Ascending aorta (tissue), 2 donors: ENCODE measurements at places on chromosomes 5 and 9. TPM values are rescaled to one million over a fixed set of nuclear protein-coding genes. Genes with fewer than 3 reads are reported as not detected.

GNA14 gene
- 3.5 TPM for total RNA-seq

BARX1 gene
- not detected for total RNA-seq

CDO1 gene
- total RNA-seq, result 36.0 TPM

CCL27 gene
- total RNA-seq, result 9.3 TPM

FGF1 gene
- 23.5 TPM for total RNA-seq

KCNN2 gene
- total RNA-seq, result 10.0 TPM

PTGR1 gene
- 86.2 TPM for total RNA-seq

HBEGF gene
- 3.0 TPM for total RNA-seq

PCDHGA7 gene
- 4.2 TPM for total RNA-seq
